ENCODE measurements at places on chromosomes 5 and 9.
A peak's percentile ranks its signal among the peaks of the same experiment; 100 is the strongest.

- DNase-seq = no peak
Observed at GRCh38 chr5:67378256-67378655, 181.7 kb upstream of the CD180 start.

GRCh38 chr5:24732184-24732583 lies 87.4 kb upstream of the CDH10 start:
- DNase-seq = no peak

GRCh38 chr9:127020036-127020801 lies 102.2 kb downstream of the ANGPTL2 start:
- no peak for DNase-seq

DNA sequence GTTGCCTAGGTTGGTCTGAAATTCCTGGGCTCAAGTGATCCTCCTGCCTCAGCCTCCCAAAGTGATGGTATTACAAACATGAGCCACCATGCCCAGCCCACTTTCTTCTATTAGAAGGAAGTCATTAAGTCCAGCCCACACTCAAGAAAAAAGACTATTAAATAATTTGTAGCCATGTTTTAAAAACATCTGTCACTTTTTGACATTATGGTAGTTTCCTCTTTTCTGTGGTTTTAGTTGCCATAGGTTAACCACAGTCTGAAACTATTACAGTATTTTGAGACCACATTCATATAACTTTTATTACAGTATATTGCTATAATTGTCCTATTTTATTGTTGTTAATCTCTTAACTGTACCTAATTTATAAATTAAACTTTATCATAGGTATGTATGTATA lies 31.9 kb upstream of the C5orf24 start:
- DNase-seq = no peak

DNA sequence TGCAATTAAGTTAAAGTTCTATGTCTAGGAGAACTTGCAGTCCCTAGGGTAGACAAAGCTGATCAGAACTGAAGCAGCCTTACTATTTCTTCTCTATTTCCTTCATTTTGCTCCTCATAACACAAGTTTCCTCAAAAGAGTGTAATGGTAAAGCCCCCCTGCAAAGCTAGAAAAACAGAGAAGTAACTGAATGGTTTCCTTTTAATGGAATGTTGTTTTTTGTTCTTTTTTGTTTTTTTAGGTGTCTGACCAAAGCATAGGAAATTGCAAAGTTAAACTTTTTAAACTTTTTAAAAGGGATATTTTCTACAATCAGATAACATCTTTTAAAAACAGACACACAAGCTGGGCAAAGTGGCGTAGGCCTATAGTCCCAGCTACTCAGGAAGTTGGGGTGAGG lies 145.7 kb downstream of the TLE1 start:
- DNase-seq = no peak

GRCh38 chr5:40240111-40240510 lies 439.6 kb upstream of the PTGER4 start:
- peak; percentile 67 for DNase-seq

- no peak for DNase-seq
Observed at GRCh38 chr5:146813346-146814157, 65.0 kb downstream of the PPP2R2B start.

DNA sequence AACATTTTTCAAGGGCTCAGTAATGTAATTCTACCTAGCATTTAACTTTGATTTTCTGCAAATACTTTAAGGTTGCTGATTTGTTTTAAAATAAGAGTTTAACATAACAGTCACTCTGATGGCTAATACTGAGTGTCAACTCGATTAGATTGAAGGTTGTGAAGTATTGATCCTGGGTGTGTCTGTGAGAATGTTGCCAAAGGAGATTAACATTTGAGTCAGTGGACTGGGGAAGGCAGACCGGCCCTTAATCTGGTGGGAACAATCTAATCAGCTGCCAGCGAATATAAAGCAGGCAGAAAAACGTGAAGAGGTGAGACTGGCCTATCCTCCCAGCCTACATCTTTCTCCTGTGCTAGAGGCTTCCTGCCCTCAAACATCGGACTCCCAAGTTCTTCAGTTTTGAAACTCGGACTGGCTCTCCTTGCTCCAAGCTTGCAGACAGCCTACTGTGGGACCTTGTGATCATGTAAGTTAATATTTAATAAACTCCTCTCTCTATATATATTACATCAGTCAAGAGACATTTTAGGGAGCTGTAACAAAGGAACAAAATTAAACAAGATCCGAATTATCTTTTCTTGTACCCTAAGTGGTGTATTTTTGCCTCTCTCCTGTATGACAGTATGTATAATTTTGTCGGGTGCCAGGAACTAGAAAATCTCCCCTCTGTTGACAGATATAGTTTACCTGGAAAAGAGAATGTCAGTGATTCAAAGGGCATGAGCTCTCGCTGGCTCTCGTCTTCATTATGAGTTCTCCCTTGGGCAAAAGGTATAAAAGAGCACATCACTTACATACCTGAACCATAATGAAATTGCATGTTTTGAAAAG lies 576.1 kb downstream of the LRRC70 start:
- DNase-seq = no peak

- no peak for DNase-seq
Observed at GRCh38 chr9:79061752-79062616, 509.8 kb upstream of the TLE4 start.

GRCh38 chr9:89951675-89952074 lies 346.9 kb downstream of the GADD45G start:
- no peak for DNase-seq

GRCh38 chr5:106312360-106312759 lies 1358.4 kb downstream of the EFNA5 start:
- no peak for DNase-seq

DNA sequence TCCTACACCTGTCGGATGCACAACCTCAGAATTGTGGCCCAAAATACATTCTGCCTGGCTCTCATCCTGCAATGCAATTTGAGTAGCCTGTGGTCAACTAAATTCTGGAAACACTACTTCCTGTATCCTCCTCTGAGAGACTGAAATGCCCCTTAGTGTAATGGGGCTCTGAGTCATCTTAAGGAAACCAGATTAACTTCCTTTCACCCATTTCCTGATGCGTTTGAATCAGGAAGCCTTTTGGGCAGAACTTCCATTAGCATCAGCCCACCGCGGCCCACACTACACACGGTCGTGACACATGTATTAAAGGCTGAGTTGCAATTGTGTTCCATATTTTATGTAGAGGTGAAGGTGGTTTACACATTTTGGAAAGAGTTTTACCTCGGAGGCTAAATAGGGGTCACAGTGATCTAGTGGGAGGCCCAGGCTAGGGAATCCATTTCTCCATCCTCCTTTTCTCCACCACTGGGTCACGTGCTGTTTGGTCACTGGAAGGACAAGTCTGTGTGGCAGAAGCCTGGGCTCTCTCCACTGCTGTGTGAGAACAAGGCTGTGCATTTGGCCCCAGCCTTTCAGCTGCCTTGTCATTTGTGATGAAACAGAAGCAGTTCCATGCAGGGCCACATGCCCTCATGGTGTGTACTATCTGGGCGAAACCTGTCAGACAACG lies 55.9 kb downstream of the DAP start:
- peak; percentile 35 for DNase-seq

DNA sequence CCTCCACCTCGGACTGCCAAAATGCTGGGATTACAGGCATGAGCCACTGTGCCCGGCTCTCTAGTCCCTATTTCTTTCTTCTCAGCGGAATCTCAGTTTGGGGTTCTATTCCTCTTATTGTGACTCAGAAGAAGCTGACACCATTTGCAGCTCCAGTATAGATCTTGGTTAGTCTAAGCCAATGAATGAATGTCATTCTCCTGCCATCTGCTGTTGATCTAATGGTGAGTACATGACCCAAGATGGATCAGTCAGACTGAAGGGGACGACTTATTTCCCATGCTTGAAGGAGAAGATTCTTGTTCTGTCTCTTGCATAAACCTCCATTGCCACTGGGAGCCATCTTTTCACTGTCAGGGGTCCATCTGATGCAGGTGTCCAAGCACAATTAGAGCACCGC lies 76.0 kb upstream of the KLF9 start:
- DNase-seq = no peak

- DNase-seq = no peak
Observed at GRCh38 chr9:129204840-129205239, 26.8 kb upstream of the IER5L start.

- DNase-seq = no peak
Observed at GRCh38 chr9:122216138-122216797, 12.5 kb downstream of the LHX6 start.

DNA sequence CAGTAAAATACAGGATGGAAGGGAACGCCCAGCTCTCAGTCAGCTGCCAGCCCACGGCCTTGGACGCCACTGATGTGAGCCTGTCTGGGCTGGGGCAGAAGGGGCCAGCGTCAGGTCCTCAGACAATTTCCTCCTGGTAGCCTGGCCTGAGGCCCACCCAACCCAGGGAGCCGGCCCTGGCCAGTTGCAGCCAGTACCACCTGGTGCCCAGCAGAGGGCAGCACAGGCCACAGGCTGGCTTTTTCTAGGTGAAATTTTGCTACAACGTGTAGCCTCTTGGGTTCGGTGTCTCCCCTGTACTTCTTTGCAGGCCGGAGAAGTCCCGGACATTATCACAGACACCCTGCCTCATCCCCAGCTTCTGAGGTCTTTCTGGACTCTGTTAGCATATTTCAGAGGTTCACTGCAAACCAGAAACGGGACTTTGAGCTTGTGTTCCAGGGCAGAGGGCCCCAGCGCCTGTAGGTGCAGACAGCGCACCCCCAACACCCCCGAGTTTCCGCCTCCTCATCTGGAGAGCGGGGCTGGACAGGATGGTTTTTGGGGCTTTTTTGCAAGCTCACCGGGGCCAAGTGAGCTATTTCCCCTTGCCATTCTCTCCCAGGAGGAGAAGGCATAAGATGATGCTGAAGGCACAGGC lies 45.9 kb upstream of the KCNMB1 start:
- peak; percentile 60 for DNase-seq

DNA sequence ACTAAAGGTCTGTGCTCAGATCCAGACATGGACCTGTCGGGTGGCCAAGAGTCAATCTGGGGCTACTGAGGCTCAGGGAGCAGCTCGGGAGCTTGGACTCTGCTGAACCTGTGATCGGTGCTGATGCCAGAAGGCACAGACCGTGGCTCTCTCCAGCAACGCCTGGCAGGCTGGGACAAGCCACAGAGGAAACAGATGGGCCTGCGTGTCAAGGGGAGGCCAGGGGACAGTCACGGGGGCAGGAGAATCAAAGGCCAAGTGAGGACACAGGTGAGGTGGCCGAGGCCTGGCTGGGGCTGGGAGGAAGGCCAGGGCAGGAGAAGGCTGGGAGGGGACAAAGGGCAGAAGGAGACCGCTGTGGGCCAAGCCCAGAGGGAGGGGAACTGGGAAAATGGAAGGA lies 43.4 kb downstream of the EPB41L4B start:
- no peak for DNase-seq

GRCh38 chr5:3518576-3518975 lies 77.1 kb upstream of the IRX1 start:
- no peak for DNase-seq

- no peak for DNase-seq
Observed at GRCh38 chr9:127333221-127334064, 63.5 kb upstream of the SLC2A8 start.

GRCh38 chr5:126138281-126138931 lies 284.8 kb upstream of the GRAMD2B start:
- DNase-seq = no peak

- DNase-seq = no peak
Observed at GRCh38 chr9:6581253-6581652, 64.3 kb downstream of the GLDC start.

Data from activated CD4-positive, alpha-beta T cell treated with anti-CD3 and anti-CD28 coated beads, Interleukin-2, Interleukin-4, amounts not matched to agents 100 ng/mL and 50 ng/mL, durations not matched to agents 16 hours and 8 hours (primary cell).